Stimulated activated naive CD8-positive, alpha-beta T cell treated with anti-CD3 and anti-CD28 coated beads, Interleukin-15, amount 100 ng/mL, for 72 hours (primary cell): ENCODE measurements at places on chromosomes 16 and 17.
A peak's percentile ranks its signal among the peaks of the same experiment; 100 is the strongest.

DNA sequence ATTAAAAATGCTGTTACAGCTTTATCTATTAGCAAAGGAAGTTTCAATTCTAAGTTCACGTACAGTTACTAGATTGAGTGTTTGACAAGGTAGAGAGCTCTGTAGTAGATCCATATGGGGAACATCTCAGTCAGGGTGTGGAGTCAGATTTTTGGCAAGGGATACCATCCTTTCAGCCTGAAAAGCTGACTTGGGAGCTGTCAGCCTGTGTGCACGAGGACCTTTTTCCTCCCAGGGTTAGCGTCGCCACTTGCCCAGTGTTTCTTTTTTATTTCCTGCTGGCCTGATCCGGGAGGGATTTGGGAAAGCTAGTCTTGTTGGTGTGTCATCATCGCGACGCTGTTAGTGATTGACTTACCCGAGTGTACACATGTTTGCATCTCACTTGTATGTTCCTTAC is 29.5 kb downstream of the WWOX start:
- DNase-seq: no peak

- no peak for DNase-seq
Measured at GRCh38 chr16:85391175-85391707, 221.9 kb upstream of the GSE1 start.

- peak; percentile 20 for DNase-seq
Measured at GRCh38 chr17:77501101-77501566, 360.4 kb downstream of the SEC14L1 start.

- peak; percentile 84 for DNase-seq
Measured at GRCh38 chr17:39769974-39770587, 32.3 kb downstream of the GRB7 start.

DNA sequence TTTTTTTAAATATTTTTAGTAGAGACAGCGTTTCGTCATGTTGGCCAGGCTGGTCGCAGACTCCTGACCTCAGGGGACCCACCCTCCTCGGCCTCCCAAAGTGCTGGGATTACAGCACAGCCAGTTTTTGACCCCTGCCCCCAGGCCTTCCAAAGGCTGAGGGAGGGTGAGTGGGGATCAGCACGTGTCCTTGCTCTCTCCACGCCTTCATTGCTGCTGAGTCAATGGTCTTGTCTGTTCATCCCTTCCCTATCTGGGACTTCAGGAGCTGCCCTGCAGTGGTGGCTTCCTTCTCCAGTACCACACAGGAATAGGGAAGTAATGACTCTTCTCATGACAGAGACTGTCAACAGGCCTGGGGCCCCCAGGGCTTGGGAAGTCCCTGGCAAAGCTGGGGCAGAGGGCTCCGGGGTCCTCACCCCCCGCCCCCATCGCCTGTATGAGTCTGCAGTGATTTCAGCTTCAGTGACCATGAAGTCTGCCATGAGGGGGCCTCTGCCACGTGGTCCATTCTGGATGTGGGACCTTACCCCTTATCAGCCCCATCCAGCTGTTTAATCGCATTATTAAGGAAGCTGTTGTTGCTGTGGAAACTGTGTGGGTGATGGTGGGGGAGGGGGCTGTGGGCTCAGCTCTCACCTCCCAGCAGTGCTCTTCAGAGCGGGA is 6.1 kb downstream of the ABCC3 start:
- no peak for DNase-seq

- DNase-seq: no peak
Measured at GRCh38 chr16:62752854-62753253, 716.6 kb upstream of the CDH8 start.

DNA sequence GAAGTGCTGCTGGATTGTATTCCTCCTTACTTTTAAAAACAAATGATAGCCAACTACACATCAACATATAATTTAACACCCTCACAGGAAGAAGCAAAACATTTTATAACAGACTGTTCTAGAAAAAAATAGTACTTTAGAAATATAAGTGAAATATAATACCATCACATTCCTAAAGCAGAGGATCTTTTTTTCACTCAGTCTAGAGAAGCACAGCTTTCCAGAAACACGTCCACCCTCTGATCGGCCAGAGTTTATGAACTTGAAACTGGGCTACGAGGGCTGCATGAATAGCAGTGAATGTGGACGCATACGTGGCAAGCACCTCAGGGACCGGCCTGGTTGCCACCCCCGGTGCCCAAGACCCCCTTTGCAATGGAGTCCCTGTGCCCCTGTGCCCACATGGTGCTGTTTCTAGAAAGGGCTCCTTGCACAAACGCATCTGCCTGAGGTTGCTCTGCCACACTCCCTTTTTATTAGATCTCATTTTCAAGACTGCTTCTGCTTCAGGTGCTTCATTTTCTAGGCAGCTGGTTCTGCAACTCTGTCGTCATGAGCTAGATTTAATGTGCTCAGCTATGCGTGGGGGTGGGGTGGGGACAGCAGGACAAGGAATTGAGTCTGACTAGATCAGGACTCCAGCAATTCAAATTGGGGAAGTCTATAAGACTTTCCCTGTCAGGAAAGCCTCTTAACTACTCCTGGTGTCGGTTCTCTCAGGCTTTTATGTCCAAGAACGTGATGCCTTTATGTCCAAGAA is 29.1 kb upstream of the ERN1 start:
- no peak for DNase-seq

DNA sequence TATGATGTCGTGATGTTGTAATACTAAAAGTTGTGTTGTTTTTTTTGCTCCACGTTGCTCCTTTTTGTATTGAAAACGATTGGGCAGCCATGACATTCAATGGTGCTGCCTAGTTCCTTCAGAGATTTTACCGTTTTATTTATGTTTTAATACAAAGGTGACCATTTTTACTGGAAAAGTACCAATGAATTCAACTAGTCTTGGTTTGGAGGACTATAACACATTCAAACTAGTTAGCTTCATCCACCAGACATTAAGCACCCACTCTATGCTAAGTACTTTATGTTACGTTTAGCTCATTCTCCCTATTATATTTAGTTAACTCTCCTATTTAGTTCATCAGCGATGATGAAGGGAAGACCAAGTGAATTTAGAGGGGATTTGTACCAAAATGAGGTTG is 116.6 kb upstream of the TBX2 start:
- no peak for DNase-seq

- DNase-seq: no peak
Measured at GRCh38 chr17:45104029-45104428, 28.3 kb downstream of the PLCD3 start.

- DNase-seq: no peak
Measured at GRCh38 chr16:62692685-62693084, 656.4 kb upstream of the CDH8 start.

DNA sequence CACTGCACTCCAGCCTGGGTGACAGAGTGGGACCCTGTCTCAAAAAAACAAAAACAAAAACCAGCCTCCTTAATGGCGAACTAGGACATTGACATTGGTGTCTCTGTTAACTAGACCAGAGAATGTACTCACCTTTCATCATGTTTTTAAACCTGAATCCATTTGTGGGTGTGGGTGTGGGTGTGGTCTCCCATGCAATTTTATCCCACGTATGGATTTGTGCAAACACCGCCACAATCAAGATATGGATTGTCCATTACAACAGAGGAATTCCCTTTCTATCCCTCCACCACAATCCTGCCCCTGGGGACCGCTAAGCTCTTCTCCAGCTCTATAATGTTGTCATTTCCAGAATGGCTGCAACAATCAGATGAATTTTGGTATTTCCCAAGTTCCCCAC is 49.9 kb downstream of the DNAH17 start:
- no peak for DNase-seq

GRCh38 chr16:9053006-9053601 is 38.3 kb upstream of the HAPSTR1 start:
- no peak for DNase-seq

- no peak for DNase-seq
Measured at GRCh38 chr16:70688246-70688742, 2.4 kb upstream of the MTSS2 start.

DNA sequence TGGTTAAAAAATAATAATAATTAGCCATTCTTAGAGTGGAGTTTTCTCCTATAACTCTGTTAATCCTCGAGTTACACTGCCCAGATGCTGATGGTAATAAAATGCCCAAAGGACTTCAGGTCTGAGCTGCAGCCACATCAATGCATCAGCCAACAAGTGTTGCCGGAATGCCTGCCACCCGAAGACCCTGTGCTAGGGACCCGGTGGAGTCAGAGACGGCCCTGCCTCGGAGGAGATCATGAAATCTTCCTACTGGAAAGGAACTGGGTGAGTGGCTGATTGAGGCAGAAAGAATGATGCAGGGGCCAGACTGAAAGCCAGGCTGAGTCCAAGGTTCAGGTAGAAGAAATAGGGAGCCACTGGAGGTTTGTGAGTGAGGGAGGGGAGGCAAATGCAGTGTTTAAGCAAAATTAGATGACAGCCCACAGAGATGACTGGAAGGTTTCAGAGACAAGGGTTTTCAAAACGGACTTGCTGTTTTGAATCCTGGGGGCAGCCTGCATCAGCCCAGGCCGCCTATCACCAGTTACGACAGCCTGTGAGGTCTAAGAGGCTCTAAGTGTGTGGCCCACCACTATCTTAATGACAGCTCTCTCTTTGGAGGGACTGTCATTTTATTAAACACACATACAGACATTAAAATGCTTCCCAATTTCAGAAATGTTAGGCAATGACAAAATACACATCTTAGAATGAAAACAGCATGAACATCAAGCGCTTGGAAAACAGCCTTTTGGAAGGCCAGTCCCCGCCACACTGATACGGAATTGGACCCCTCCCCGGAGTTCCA is 100.0 kb downstream of the ZNF423 start:
- no peak for DNase-seq

GRCh38 chr17:1047177-1047878 is 50.4 kb downstream of the TIMM22 start:
- DNase-seq: no peak

- DNase-seq: peak; percentile 13
Measured at GRCh38 chr16:75471723-75472633, 7.5 kb upstream of the TMEM170A start.

- DNase-seq: no peak
Measured at GRCh38 chr17:30360086-30360808, 18.5 kb upstream of the CPD start.

DNA sequence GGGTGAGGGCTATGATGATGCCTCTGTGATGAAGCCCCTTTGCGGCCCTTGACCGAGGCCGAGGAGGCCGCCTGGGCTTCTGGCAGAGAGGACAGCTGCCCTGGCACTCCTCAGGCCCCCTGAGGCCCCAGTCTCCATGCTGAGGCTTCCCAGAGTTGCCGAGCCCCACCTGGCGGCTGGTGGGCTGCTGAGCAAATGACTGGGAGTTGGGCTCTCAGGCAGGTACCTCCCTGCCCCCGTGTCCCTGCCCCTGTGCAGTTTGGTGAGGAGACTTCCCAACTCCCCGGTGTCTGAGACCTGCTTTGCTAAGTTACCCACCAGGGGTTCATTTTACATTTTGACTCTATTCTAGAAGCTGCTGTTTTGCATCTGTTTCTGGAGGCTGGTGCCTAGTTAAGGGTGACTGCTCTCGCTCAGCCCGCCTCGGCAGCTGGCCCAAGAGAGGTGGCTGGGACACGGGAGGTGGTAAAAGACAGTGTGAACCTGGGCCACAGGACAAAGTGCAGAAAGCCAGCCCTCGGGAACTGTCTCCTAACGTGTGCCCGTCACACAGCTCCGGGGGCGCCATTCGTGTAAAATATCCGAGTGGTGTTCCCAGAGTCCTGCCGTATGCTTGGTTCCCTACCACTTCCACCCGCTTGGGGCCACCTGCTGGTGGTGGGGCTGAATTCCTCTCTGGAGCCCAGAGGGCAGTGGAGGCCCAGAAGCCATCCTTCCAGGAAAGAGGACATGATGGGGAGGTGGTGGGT is 134.5 kb downstream of the RAB11FIP4 start:
- no peak for DNase-seq

DNA sequence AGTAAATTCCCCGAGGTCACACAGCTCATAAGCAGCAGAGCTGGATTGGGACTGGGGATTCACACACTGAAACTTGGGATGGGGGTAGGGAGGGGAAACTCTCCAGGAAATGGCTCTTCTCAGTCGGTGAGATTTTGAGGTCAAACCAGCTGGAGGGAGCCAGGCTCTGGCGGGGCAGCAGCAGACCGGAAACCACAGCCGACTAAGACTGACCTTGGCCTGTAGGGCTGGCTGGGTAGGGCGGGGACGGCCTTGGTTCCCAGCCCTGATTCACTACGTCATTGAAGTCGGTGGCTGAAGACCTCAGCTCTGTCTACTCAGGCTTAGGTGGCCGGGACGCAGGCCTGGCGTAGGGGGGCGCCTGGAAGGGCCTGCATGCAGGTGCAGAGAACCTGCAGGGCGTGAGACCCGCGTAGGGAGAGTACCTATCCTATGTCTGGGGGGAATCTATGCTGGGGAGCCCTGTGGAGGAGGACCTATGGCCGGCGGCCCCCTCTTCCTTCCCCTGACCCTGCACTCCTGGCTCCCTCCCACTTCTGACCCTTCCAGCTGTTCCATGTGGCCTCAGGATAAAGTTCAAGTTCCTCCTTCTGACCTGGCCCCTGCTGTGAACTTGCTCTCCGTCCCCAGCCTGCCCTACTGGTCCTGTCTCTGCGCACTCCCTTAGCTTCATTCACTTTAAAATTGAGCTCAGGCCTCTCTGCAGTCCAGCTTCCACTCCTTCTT is 11.9 kb upstream of the SLC4A1 start:
- DNase-seq: peak; percentile 16

GRCh38 chr17:83006515-83007455 is 72.6 kb upstream of the METRNL start:
- DNase-seq: no peak

GRCh38 chr17:22463110-22463850 is 771.0 kb downstream of the KCNJ18 start:
- no peak for DNase-seq

DNA sequence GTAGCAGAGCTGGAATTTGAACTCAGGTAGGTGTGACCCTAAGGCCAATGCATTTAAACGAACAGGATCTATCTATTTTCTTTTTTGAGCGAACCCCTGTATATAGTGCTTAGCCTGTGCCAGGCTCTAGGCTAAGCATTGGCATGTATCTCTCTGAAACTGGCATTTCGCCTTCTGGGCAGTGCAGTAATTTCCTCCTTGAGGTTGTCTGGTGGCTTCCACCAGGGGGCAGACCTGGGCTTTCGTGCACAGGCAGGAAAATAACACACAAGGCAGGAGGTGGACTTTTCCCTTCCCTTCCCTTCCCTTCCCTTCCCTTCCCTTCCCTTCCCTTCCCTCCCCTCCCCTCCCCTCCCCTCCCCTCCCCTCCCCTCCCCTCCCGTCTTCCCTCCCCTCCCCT is 34.4 kb upstream of the PRKCB start:
- peak; percentile 60 for DNase-seq

DNA sequence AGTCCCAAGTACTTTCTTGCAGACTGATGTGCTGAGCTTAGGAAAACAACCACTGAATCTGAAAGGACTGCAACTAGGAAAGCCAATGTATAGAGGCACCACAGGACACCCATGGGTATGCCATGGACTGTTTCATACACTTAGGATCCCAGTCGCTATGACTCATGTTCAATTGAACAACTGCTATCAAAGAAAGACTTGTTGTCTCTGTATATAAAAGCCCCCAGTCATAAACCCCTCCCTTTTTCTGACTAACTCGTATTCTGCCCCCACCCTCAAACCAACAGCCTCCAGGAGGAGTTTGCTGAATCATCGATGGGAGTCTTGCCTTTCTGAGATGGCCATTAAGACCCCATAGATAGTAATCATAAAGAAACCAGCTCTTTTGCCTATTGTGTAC is 205.4 kb downstream of the ANKFN1 start:
- DNase-seq: no peak
